Stimulated activated CD4-positive, alpha-beta T cell treated with anti-CD3 and anti-CD28 coated beads, Interleukin-2, amount 100 ng/mL, for 4 hours (primary cell): ENCODE measurements at places on chromosomes 2 and 18.

- no peak for DNase-seq
Measured at GRCh38 chr2:62119311-62119974, 76.5 kb upstream of the B3GNT2 start.

DNA sequence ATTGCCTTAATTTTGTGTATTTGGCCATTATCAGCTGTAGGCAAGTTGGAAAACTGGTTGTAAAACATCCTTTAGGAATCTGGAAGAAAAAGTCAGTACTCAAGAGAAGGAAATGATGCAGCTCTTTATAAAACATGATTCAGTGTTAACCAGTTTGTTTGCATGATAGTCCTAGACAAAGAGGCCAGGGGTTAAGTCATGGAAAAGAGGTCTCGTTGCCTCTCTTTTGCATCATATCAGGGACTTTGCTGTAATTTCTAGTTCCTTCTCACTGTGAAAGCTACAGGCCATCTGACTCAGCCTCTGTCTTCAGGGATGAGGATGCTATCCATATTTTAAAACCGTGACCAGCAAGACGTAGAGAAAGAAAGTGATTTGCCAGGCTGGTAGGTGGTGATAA is 38.0 kb downstream of the NPAS2 start:
- DNase-seq = no peak

DNA sequence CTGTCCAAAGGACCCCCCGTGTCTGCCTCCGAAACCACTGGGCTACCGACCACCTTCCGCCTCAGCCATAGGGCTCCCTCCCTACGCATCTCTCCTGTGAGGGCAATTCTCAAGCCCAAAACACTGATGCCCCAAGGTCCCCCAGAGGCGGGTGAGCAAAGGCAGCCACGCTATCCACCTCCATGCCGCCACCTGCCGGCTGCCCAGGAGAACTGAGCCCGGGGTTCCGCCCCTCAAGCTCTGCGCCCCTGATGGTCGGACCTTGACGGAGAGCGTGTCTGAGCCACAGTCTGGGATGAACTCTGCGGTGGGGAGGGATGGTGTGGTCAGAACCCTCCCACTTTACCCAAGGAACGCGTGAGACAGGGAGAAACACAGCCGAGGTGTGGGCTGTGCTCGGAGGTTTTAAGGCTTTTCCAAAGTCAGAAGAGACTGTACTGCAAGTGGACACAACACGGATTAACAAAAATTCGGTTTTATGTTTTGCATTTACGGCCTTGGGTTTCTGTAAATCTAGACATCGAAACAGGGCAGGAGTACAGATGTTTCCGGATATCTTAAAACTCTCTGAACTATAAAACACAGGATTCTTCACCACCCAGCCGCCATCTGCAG is 114.1 kb downstream of the ZNF516 start:
- DNase-seq = no peak

DNA sequence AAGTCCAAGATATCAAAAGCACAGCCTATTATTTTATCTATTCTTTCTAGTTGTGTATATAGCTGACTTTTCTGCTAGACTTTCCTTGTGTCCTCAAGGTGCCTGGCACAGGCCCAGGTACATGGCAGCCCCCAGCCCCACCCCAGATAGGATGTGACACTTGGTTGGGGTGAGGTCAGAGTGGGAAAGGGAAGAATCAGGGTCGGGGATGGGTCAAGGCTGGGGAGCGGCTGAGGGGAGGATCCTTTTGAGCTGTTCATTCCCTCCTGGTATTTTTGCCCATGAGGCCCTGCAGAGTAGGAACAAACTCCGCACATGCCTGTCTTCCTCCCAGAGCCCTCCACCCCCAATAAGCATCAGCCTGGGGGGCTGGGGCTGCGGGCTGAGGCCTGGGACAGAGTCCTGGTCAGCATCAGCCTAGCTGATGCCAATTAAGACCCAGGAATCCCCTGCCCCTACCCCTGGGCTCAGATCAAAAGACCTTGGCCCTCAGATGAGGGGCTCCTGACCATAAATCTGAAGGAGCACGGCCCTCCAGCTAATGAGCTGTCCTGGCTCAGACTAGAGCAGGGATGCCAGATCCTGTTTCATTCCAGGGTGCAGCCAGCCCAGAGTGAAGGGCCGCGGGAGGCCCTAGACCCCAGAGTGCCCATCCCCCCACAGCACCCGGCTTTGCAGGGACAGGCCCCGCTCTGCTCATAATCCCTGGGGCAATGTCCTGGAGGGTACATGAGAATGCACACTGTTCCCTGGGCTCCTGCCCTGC is 85.3 kb downstream of the SDC1 start:
- DNase-seq = no peak

DNA sequence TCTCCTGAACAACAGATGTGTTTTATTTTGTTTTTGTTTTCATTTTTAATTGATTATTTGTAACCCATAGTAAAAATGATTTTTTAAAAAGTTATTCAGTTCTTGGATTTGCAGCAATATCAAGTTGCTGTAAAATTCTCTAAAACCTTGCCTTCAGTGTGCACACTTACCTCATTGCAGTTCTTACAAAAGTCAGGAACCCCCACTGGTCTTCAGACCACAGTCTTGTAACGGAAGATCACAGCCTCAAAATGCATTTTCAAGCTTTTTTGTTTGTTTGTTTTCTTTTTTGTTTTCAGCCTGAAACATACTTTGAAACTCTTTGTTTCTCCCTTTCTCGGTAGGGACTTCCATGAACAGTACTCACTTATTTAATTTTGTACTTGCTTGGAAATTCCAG is 1012.8 kb upstream of the GYPC start:
- DNase-seq = no peak

DNA sequence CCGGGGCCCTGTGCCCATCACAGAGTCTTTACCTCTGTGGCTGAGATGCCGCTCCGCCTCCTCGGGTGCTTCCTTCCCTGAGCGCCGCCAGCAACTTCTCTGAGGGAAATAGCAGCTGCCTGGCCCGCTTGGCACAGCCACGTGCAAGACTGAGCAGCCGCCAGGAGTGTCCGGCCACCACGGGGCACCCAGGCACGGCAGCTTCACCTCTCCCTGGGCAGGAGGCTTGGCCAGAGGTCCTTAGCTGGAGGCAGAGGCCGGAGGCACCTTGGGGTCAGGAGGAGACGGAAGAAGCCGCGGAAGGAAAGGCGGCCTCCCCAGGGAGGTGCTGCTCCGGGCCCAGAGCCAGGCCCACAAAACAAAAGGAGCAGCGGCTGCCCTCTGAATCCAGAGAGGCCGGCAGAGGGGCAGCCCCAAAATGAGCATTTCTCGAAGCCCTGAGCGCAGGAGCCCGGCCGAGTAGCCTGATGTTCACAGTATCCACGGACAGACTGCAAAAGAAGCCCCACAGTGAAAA is 6.0 kb upstream of the LIMS2 start:
- no peak for DNase-seq

GRCh38 chr2:47641366-47641765 is 141.6 kb upstream of the MSH6 start:
- DNase-seq = no peak

GRCh38 chr2:44822174-44822573 is 119.3 kb upstream of the SIX3 start:
- DNase-seq = no peak

DNA sequence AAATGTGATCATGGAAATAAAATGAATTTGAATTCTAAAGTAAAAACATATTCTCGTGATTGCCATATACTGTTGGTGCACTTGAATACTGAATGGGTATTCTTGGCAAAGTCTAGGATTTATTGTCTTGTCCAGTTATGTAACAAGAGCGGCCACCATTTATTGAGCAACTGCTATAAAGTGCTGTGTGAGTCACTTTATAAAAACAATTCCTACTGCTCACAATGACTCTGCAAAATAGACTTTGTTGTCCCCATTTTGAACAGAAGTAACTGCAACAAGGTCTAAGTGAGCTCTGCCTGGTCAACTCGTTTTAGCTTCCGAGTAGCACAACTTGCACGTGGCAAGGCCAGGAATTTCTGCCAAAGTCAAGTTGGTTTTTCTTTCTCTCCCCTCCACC is 995.6 kb upstream of the FANCL start:
- DNase-seq = no peak

DNA sequence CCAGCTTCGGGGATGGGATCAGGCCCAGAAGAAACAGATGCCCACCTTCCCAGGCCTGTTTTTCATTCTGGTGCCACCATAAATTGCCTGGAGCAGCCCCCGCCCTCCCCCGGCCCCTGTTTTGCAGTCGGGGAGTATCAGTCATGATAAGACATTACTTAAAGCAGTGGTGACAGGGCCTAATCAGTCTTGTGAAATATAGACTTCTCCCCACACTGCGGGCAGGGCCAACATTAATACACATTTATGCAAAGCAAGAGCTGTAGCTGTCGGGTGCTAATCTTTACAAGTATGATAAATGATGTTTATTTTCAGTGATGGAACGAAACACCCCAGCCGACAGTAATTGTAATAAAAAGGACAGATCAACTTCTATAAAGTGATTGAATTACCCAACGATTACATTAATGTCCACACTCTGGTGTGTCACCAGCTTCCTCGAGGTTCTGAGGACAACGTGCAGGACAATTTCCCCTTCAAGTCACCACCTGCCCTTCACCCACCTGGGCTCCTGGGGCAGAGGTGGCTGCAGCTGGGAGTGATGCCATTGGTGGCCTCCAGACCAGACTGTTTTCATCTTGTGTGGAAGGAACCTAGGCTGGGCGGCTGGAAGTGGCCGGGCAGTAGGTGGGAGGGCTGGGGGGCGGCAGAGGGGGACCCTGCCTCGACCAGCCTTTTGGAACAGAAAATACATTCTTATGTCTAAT is 226.0 kb downstream of the TFCP2L1 start:
- no peak for DNase-seq

DNA sequence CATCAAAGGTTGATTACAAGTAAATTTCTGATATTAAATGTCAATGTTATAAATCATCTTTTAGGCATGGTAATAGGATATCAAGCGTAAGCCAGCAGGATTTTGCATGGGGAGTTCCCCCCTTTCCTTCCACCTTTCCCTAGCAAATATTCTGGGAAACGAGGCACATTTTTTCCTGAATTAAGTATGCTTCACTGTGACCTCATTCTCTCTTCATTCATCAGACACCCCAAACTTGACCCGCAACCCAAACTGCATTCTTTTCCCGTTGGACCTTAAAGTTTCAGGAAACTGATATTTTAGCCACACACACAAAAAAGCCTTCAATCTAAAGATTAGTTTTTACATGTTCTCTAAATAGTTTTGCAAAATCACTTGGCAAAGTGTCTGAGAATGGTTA is 214.5 kb upstream of the CTAGE1 start:
- DNase-seq = no peak

DNA sequence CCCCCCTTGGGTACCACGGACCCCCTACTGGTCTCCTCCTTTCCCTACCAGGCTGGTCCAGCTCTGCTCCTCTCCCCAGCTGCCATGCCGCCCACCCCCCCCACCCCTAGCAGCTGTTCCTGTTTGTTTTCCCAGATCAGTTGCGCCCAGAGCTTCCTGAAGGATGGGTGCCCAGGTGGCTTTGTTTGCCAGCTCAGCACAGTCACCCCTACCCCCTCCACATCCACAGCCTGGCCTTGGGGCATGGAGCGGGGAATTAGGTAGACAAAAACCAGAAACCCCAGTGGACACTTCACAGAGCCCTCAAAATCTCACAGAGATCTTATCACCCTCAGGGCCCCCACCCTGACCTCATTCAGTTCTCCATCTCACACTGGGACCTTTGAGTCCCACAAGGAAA is 3.7 kb upstream of the CRYBA2 start:
- DNase-seq = no peak

DNA sequence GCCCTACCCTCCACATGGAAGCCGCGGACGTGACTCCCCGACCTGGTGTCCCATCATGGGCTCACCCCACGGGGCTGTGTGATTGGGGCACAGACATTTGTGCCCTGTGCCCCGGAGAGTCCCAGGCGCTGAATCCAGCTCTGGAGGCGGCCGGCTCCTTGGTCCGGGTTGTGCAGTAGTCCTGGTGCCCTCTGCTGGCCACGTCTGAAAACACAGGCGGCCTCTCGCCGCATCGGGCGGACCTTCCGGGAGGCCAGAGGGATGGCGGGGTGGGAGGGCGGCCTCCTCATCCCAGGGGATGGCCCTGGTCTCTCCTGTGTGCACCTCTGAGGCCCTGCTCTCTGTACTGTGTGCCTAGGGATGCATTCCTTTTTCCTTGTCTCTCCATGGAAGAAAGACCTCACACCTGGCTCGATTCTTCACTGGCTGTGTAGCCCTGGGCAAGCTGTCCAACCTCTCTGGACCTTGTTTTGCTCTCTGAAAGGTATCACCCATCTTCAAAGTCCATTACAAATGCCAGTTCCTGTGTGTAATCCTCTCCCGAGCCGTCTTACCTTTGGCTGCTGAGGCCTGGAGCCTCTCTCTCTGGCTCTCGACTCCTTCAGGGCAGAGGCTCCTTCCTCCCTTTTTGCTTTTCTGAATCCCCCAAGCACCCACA is 27.6 kb downstream of the CELF4 start:
- peak; percentile 5 for DNase-seq

DNA sequence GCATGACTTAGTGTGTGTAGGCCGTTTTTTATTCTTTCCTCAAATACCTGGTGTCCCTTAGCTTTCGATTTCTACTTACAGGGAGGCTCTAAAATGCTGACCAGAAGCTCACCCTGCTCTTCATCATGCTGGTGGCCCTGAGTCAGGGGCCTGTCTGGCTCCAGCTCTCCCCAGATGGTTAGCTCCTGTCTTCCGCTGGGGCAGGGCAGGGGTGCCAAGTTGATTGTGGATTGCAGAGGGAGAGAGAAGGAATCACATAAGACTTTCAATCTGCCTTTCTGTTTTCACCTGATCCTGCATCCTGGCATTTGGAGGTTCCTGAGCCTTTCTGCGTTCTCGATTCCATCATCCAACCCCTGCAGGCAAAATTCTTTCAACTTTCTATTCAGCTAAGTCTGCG is 4.2 kb downstream of the CIB4 start:
- DNase-seq = no peak

DNA sequence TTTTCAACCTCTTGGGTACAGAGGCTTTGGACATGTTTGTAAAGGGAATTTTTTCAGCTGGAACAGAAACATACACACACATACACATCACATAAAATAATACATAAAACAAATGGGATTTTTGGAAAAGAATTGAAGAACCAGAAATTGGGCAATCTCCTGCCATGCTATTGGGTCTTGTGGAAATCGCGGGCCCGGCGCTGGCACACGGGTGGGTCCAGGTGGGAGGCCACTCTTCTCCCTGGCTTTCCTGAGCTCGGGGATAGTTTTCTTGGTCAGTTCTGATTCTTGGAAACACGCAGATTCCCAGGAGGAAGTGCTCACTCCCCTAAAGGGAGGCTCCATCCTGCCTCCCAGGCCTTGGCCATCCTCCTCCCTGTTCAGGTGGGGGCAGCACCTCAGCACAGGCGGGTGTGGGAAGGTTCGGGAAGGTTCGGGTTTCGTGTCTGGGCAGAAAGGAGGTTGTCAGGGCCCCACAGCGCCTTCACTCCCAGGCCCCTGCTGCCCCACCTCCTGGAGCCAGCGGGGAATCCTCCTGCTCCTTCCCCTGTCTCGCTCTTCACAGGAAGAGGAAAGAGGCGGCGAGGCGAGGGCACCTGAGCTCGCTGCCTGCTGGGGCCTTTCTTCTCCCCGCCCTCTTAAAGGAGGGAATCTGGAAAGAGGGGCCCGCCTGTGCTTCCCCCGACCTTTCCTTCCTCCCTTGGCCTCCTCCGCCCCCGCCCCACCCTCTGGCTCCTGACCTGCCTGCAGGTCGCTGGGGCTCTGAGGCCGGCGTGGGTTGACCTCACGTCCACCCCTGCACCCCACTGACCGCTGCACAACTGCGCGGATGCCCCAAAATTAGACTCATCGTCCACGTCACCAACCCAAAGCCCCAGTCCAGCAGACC is 97.8 kb upstream of the PXDN start:
- no peak for DNase-seq

GRCh38 chr2:3738454-3738853 is 35.1 kb downstream of the DCDC2C start:
- DNase-seq = no peak
